ENCODE measurements at places on chromosomes 5 and 9.

- no peak for DNase-seq
Observed at GRCh38 chr5:149046196-149046829, 16.5 kb downstream of the SH3TC2 start.

DNA sequence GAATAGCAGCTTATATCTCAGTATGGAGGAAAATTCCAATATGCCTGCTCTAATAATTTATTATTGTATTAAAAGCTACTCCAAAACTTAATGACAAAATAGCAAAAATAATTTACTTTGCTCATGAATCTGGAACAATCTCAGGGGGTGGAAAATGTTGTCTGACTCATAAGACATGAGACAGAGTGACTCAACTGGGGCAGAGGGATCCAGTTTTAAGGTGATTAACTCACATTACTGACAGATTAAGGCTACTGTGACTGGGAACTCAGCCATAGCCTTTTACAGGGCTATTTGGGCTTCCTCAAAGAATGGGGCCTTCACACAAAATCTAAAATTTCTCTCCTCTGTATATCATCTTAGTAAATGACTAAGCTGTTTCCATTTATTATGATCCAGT is 1172.9 kb downstream of the CDH12 start:
- DNase-seq: no peak

GRCh38 chr9:118418887-118419565 is 714.8 kb downstream of the TLR4 start:
- no peak for DNase-seq

- DNase-seq: no peak
Observed at GRCh38 chr5:149724884-149725283, 5.2 kb upstream of the PPARGC1B start.

DNA sequence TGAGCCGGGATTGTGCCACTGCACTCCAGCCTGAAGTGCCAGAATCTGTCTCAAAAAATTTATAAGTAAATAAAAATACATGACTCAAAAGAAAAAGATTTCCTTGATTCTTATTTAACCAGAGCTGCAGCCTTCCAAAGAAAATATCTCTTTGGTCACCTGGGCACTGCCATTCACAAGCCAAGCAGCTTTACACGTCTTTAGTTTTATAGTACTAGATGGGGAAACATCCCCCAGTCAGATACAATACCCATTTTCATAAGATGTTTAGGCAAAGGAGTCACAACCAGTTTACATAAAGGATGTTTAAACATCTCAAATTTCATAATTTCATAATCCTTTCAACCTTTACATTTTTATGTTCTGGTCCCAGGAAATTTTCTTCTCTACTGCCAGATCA is 13.7 kb upstream of the OXCT1 start:
- no peak for DNase-seq

- no peak for DNase-seq
Observed at GRCh38 chr9:131273146-131273855, 3.0 kb downstream of the FAM78A start.

DNA sequence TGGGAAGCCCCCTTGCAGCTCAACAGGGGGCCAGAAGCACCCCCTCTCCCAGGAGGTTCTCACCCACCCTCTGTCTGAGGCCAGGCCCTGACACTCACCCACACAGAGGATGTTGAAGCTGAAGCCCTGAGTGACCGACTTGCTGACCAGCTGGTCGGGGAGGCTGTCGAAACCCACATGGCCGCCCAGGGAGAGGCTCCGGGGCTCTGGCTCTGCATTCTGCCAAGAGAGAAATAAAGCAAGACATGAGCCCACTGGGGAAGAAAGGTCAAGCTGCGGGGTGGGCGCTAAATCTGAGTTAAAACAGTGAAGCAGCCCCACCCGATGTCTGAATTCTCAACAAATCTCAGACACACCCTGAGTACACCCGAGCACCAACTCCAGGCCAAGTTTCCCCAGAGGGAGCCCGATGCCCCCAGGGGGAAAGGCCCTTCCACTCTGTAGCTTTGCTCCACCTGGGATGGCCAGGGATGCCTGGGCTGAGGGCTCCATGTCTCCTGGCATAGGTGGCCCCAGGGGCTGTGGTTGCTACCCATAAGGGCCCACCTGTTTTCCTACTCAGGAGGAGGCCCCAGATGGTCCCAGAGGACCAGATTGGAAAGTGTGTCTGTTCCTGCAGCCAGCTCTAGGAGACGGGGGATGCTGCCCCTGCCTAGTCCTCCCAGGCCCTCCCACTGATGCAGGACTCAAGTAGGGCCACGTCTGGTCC is 11.6 kb downstream of the SEPTIN8 start:
- no peak for DNase-seq

GRCh38 chr5:179836225-179837019 is 15.7 kb downstream of the SQSTM1 start:
- DNase-seq: no peak

DNA sequence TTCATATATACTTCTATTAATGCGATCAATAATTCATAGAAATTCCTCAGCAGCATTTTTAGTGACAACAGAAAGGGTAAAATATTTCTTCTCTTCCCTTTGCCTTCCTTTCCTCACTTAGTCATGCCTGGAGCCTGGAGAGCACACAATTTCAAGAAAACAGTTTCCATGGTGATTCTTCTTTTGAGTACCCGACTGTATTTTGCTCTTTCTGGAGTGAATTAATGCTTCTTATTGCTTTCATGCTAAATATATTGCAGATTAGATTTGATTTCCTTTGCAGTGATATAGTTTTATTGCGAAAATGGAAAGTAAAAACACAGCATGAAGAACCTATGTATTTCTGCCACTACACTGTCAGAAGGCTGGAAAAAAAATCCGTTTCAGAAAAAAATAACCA is 153.5 kb downstream of the PPP2R2B start:
- DNase-seq: no peak

All from nephron progenitor cell (in vitro differentiated cells).